ENCODE measurements at places on chromosomes 1 and 21. TPM values are rescaled to one million over a fixed set of nuclear protein-coding genes. Genes with fewer than 3 reads are reported as not detected.

The HAPLN2 gene
- not detected for total RNA-seq

The ADAMTSL4 gene
- 0.42 TPM for total RNA-seq

The DNM3 gene
- total RNA-seq = 1.7 TPM

The LIPI gene
- total RNA-seq = not detected

The KRTAP11-1 gene
- not detected for total RNA-seq

The FHAD1 gene
- total RNA-seq = 0.47 TPM

GRCh38 chr1:15382601-15383518, 26.8 kb upstream of the EFHD2 start:
- no peak for DNase-seq

DNA sequence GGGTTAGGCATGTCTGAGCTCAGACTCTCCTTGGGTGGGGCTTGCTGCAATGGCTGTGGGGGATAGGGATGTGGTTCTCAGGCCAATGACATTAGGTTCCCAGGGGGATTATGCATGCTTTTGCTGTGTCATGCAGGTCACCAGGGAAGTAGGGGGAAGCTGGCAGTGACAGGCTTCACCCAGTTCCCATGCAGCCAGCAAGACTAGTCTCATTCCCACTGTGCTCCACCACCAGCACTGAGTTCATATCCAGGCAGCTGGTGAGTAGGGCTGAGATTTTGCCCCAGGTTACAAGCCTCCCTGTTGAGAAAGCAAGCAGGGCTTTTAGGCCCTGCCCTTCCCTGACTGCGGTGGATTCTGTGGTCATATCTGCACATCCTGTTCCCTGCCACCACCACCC, 32.1 kb upstream of the PLA2G5 start:
- no peak for DNase-seq

GRCh38 chr1:175839779-175840669, 96.6 kb upstream of the TNR start:
- DNase-seq = no peak

DNA sequence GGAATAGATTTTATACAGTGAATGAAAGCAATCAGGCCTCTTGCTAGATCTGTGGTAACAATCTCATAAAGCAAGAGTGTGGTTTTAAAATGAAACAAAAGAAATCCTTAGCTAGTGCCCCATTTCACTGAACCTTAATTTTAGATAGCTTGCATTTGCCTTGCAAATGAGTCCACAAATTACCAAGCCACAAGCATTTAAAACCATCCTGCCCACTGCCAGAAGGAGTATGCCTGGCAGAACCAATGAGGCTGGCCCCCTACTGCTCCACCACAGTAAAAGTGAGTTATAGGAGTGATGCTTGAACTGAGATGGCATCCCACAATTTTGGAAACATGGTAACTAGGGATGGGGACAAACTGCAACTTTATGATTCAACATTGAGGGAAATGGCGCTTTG, 206.4 kb upstream of the LMO4 start:
- DNase-seq = no peak

- DNase-seq = no peak
These were observed 101.1 kb downstream of the KAZN start for GRCh38 chr1:14699620-14700019.

- DNase-seq = peak; percentile 47
These were observed 35.7 kb upstream of the VAV3 start for GRCh38 chr1:108000620-108001111.

GRCh38 chr1:234853906-234854644, 244.1 kb upstream of the IRF2BP2 start:
- DNase-seq = no peak

DNA sequence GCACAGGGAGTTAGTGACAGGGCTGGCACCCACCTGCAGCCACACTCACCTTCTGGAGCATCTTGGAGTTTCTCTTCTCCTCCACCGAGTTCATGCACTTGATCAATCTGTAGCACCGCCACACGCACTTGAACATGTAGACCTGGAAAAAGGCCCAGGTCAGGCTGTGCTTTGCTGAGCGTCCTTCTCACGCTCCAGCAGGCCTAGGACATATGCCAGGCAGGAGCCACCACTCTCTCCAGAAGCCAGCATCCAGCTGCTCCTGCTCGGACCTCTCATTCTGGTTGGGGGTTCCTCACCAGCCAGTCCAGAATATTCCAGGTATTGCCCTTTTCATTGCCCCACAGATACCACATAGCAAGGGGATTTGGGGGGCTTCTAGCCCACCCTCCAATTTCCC, 11.7 kb upstream of the MATN1 start:
- no peak for DNase-seq

DNA sequence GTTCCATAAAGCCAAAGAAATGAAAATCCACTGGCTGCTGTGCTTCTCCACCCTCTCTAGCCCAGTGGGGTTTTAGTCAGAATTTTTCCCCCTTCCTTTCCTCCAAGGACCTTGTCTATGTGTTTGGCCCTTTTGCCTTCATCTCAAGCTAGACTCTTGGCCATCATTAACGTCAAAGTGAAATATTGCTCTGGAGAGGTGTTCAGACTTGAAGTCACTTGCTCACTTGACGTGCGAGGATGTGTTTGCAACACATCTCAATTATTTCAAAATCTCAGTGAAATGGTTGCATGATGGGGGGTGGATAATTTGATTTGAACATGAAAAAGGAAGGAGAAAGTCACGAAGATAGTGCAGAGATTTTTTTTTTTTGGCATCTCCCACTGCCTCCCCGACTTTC, 13.6 kb downstream of the EVA1C start:
- DNase-seq = no peak

GRCh38 chr1:94925004-94925403, 1.9 kb downstream of the CNN3 start:
- no peak for DNase-seq

DNA sequence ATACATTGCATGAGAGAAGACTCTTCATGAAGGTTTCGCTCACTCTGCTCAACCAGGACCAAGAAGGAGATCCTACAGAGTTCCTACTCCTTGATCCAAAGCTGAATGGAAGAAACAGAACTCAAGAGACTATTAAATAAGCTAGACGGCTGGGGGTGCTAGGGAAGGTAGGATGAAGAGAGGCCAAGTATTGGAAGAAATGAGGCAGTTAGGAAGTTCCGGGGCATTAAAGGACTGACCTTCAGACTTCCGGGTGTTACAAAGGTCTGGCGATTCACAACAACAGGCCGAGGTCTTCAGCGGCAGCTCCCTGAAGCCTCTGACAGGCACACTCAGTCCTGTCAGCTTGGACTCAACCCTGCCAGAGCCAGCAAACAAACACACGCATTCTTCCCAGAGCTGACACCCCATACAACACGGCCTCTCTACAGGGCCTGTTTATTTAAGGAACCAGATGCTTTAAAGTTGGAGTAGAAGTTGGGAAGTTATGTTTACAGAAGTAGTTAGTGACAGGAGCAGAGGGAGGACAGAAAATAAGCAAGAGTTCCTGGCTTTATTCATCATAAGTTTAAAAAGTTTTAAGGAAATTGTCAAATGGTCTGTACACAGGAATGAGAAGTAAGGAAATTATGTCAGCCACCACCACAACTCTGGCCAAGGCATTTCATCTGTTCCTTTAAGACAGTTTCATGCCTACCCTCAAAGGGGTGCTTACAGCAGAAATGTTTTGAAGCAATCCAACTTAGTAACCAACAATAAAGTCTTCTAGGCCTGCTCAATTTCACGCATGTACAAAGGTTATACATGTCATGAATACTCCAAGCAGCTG, 4.7 kb downstream of the SORT1 start:
- DNase-seq = peak; percentile 76

DNA sequence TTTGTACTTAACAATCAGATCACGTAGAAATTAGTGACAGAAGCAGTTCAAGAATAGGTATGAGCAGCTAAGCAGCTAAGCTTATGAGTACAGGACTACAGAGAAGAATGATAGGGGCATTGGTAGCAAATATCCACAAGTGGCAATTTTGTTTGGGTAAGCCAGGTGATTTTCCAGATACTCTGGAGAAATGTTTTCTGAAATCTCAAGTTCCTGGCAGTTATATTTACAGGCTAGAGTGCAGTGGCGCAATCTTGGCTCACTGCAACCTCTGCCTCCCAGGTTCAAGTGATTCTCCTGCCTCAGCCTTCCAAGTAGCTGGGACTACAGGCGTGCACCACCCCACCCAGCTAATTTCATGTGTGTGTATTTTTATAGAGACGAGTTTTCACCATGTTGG, 55.1 kb downstream of the ARID4B start:
- DNase-seq = no peak

- no peak for DNase-seq
These were observed 13.6 kb downstream of the DNAJC11 start for GRCh38 chr1:6688001-6688400.

DNA sequence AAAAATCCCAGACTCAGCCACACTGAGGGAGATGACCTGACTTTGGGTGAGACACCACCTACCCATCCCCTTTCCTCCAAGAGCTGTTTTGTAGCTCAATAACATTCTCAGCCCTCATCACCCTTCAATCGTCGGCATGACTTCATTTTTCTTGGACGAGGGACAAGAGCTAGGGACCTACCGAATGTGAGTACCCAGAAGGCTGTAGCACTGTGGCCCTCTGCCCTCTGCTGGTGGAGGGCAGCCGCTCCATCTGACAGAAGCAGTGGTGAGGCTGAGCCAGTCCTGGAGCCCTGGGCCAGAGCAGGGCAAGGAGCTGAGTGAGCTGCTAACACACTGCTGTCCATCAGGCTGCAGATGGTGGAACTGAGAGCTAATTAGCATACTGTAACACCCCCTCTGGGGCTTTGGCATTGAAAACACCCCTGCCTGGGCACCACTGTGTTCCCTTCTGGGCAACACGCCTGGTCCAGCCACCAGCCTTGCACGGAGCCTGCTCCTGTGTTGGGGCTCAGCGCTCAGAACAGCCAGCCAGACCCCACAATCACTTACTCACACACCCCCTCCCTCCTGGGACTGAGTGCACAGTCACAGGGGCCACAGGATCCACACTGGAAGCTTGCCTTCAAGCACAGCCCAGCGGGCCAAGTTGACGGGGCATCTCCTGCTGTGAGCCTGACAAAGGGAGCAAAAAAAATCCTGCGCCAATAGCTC, 18.3 kb upstream of the ALPL start:
- DNase-seq = peak; percentile 64

DNA sequence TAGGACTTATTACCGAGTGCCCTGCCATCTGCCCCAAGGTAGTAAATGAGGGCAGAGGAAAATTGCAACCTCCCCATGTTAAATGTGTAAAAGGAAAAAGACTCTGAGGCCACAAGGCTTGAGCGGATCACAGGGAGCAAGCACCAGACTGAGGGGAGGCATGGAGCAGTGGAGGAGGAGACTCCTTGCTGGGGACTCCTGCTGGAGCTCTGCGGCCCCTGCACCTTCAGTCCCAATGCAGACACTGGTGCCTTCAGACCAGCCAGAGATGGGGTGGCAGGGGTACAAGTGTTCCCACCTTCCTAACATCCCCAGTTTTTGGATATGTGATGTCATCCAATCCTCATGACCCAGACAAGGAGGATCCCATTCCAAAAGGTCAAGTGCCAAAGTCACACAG, 128.4 kb upstream of the NGF start:
- no peak for DNase-seq

GRCh38 chr1:25647863-25648262, 31.3 kb downstream of the MAN1C1 start:
- peak; percentile 23 for DNase-seq

- DNase-seq = no peak
These were observed 2.1 kb upstream of the FTCD start for GRCh38 chr21:46157396-46157986.

- DNase-seq = no peak
These were observed 33.1 kb upstream of the VAMP3 start for GRCh38 chr1:7738044-7738443.

DNA sequence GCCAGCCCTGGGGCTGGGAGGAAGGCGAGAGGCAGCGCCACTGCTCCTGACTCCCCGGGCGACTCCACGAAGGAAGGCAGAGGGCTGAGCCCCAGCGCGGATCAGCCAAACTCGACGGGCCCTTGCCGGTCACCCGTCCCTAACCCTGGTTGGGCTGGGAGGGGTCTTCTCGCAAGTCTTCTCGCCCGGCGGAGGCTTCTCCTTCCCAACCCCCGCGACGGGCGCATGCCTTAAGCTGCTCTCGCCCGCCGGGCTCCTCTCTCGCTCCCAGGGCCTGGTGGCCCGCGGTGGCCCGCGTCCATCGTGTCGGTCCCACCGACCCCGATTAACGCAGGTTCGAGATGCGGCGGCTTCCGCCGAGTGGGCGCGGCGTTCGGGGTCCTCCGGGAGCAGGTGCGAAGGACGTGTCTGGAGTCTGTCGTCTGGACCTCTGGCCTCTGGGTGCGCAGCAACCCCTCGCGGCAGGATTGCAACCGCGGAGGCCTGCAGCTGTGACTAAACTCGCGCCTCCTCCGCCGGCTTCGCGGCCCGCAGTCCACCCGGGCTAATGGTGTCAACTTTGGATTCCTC, 29.0 kb upstream of the PPM1J start:
- no peak for DNase-seq

GRCh38 chr1:145706086-145706664, 993 bp downstream of the PDZK1 start:
- peak; percentile 90 for DNase-seq

DNA sequence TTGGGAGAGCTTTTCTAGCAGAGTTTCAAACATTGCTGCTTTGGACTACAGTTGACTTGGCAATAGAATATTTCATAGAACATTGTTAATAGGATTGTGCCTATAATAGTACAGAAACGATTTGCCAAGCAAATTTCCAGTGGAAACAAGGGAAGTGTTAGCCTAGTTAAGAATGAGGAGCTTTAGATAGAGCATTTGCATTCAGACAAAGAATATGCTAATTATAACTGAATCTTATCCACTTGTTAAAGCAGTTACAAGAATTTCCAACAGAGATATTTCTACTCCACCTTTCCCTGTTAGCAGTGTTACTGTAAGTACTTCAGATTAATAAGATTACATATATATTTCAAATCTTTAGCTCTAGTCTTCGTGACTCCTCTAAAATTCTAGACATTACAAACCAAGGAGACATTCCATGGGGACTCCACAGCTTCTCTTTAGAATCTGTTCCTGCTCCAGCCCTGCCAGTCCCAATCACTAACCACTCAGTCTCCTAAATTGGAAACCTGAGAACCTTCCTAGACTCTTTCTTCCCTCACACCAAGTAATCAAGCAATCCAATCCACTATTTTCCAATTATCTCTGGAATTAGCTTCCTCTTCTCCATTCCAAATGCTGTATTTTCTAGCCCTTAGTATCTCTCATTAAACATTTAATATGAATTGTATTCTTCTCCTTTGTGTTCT, 141.8 kb upstream of the PBX1 start:
- no peak for DNase-seq

DNA sequence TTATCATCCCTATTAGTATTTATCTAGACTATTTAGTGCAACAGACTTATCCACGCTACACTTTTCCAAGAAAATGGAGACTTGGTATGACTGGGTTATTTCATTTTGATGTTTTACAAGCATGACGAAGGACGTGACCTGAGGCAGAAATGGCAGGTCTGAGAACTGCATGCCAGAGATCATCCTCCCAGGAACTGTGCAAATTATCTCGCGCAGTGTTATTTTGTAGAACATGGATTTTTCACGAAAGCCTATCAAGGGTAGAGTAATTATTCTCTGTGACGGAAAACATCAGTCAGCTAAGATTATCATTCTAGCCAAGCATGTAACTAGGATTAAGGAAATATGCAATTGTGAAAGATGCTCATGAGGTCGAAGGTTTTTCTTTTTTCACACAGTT, 361.5 kb upstream of the AJAP1 start:
- no peak for DNase-seq

GRCh38 chr1:238927899-238928298, 458.5 kb upstream of the CHRM3 start:
- DNase-seq = no peak

- DNase-seq = no peak
These were observed 32.4 kb upstream of the PPP1R15B start for GRCh38 chr1:204443871-204444581.

Data from SJSA1 (cell line).